Stimulated activated CD8-positive, alpha-beta memory T cell treated with anti-CD3 and anti-CD28 coated beads, Interleukin-15, amount 100 ng/mL, for 4 hours (primary cell): ENCODE measurements at places on chromosomes 2 and 18.

GRCh38 chr2:58448065-58448507, 207.0 kb upstream of the FANCL start:
- no peak for DNase-seq

DNA sequence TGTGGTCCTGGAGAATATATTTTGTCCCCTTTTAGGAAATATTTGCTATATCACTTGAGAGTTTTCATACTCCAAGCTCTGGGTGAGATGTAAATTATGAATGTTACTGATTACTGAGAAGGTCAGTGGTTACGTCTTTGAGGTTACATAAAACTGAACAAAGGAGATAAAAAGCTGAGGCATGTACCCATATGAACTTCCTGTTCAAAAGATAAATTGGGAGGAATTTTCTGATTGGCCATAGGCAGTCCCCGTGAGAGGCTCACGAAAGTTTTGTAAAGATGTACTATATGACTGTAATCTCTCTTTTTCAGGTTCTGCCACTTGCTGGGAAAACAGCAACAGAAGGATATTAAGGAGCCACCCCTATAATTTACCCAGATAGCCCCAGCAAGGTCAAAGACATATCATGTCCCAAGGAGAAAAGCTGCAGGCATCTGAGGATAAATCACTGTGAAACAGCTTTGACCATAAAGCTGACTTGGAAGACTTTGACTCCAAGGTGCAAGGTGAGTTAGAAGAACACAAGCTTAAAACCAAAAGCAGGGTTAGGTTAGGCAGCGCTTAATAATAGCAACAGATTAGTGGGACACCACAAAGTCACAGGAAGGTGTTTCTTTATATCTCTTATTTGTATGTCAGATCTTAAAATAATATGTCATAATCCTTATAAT, 90.4 kb downstream of the OSBPL6 start:
- no peak for DNase-seq

DNA sequence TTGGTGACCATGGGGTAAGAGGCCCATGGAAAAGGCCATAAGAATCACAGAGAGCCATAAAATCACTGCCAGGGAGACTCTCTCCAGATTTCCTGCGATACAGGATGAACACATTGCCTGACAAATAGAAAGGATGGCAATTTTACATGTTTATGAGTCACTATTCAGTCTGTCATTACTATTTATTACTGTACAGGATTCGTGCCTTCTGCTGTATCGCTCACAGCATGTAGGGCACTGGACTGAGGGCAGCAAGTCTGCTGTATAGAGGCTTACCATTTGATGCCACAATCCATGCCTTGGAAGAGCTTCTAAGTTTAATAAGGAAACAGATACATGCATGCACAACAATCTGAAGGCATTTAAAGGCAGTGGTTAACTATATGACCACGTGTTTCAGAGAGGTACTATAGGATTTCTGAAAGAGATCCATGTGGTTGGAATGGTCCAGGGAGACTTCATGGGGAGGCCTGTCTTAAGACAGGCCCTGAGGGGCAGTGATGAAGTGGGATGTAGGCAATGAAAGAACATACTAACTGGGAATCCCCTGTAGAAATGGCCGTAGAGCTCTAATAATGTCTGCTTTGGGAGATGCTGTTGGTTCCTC, 702.4 kb upstream of the RAB6C start:
- DNase-seq = no peak

GRCh38 chr18:49911427-49911826, 98.1 kb upstream of the ACAA2 start:
- no peak for DNase-seq

GRCh38 chr2:61205132-61205531, 43.1 kb downstream of the C2orf74 start:
- no peak for DNase-seq
